Endothelial cell (in vitro differentiated cells): ENCODE measurements at places on chromosomes 3 and 15. TPM values are rescaled to one million over a fixed set of nuclear protein-coding genes. Genes with fewer than 3 reads are reported as not detected.

- no peak for DNase-seq
Observed at GRCh38 chr3:155519078-155519477, 225.6 kb upstream of the STRIT1 start.

DNA sequence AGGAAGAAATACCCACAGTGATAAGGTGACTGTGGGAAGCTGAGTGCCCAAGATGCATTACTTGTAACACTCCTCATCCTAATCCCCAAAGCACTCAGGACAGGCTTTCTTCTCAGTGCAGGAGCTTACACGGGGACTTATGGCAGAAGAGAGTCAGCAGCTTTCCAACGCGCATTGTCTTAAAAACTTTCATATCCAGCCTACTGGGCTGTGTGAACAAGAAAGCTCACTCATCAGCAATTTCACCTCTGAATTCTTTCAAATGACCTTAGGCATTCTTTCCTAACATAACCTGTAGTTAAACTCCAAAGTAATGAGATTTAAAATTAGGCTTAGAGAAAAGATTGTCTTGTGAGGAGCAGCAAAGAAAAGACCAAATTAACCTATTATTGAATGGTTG lies 132.3 kb downstream of the KCNAB1 start:
- no peak for DNase-seq

DNA sequence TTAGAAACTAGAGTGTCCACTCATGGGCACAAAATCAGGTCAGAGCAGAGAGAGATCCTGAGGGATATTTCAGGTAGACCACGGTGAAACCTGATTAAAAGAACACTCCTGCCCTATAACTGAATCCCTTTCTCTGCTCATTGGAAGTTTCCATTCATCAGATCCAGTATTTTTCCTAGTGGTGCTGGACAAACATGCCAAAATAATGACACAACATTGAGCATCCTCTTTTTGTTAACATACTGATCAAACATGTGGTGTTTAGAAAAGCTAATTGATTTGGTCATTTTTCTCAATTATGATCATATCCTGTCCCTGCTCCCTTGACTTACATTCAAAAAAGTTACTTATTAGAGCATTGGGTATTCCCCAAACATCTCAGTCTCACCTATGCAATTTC lies 27.2 kb downstream of the PTX3 start:
- DNase-seq: no peak

DNA sequence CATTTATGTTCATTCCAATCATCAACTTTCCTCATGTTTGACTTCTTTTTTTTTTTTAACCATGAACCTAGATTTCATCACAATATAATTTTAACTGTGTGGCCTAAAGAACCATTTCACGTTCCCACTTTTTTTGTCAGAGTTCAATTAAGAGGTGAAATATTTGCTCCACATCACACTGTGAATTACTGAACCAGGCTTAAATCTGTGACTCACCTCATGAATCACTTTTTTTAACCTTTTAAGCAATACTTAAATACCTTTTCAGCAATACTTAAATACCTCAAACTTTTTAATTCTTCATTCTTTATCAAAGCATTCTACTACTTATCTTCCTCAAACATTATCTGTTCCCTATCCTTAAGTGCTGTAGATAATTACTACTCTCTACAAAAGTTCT lies 137.6 kb downstream of the SI start:
- DNase-seq: no peak

DNA sequence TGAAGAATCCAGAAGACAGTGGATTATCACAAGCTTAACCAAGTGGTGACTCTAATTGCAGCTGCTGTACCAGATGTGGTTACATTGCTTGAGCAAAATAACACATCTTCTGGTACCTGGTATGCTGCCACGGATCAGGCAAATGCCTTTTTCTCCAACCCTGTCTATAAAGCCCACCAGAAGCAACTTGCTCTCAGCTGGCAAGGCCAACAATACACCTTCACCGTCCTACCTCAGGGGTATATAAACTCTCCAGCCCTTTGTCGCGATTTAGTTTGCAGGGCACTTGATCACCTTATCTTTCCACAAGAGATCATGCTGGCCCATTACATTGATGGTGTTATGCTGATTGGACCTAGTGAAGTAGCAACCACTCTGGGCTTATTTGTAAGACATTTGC lies 52.6 kb downstream of the PAQR5 start:
- no peak for DNase-seq

PDCD10 gene
- 74.6 TPM for total RNA-seq

PFN2 gene
- total RNA-seq: 102 TPM

CD96 gene
- not detected for total RNA-seq

DNA sequence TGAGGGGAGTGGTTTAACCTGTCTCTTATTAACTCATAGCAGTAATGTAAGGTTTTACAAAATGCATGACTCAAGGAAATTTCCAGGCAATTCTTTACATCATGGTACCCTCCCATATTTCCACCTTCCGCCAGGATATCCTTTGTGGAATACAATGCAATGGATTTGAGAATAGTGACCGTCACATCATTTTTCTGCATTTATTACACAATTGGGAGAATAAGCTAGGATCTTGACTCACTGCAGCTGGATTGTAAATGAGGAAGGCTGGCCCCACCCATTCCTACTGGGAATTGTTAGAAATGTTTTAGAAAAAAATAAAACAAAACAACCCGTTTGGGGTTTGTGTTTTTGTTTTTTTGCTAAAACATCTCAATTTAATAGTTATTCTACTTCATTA lies 97.4 kb downstream of the IMPG2 start:
- no peak for DNase-seq

GRCh38 chr15:83398626-83399025 lies 48.5 kb upstream of the SH3GL3 start:
- no peak for DNase-seq

GRCh38 chr3:27485866-27486265 lies 1.7 kb upstream of the SLC4A7 start:
- no peak for DNase-seq
